ENCODE measurements at places on chromosomes 12 and 14.
A peak's percentile ranks its signal among the peaks of the same experiment; 100 is the strongest.

- DNase-seq: no peak
These were observed 2.4 kb upstream of the NUMB start for GRCh38 chr14:73460691-73461127.

- DNase-seq: no peak
These were observed 202.2 kb downstream of the EXOC5 start for GRCh38 chr14:57066463-57066862.

- no peak for DNase-seq
These were observed 125.9 kb downstream of the PRICKLE1 start for GRCh38 chr12:42463671-42464070.

DNA sequence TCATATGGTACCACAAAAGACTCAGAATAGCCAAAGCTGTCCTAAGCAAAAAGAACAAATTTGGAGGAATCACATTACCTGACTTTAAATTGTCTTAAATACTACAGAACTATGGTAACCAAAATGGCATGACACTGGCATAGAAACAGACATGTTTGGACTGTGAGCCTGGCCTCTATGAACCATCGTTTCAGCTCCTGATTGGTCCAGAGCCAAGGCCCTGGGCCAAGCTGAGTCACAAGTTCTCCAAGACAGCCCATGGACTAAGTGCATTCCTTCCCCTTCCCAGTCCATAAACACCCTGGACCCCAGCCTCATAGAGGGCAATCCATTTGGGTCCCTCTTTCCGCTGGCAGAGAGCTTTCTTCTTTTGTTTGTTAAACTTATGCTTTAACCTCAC, 12.1 kb upstream of the PRR4 start:
- no peak for DNase-seq

GRCh38 chr12:105640761-105641160, 310.3 kb downstream of the C12orf75 start:
- no peak for DNase-seq

DNA sequence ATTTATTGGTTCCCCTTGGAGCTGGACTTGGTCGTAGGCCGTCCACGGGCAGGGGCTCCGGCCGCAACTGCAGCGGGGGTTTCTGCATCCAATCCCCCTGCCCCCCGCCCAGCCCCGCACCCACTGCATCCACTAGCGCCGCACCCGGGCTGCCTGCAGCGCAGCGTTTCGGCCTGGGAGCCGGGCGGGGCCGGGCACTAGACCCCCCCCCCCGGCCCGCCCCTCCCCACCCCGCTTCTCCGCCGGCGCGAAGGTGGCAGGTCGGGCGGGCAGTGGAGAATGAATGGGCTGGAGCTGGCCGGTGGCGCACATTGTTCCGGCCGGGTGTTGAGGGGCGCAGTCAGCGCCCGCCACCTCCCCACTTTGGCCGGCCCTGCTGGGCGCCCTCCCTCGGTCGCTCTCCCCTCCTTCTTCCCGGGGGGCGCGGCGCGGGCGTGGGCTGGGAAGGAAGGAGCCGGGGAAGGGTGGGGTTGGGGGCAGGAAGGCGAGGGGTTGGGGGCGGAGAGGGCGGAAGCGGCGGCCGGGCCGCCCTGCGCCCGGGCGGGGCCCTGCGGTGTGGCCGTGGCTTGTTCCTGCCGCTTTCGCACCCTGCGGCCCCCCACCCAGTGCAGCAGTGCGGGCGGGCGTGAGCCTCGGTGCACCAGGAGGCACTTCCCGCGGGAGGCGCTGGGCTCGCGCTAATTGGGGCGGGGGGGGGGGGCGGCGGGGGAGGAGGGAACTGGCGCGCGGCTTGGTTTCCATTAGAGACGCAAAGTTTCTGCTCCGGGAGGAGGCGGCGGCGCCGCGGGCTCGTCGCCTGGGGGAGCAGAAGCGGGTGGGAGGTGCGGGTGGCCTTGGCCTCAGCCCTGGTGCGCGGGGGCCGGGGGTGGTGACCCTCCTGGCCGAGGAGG, 841 bp downstream of the CALM1 start:
- DNase-seq: peak; percentile 44

GRCh38 chr12:16504200-16504599, 101.8 kb downstream of the LMO3 start:
- DNase-seq: no peak

- DNase-seq: no peak
These were observed 20.9 kb downstream of the PDE6H start for GRCh38 chr12:14993537-14994266.

DNA sequence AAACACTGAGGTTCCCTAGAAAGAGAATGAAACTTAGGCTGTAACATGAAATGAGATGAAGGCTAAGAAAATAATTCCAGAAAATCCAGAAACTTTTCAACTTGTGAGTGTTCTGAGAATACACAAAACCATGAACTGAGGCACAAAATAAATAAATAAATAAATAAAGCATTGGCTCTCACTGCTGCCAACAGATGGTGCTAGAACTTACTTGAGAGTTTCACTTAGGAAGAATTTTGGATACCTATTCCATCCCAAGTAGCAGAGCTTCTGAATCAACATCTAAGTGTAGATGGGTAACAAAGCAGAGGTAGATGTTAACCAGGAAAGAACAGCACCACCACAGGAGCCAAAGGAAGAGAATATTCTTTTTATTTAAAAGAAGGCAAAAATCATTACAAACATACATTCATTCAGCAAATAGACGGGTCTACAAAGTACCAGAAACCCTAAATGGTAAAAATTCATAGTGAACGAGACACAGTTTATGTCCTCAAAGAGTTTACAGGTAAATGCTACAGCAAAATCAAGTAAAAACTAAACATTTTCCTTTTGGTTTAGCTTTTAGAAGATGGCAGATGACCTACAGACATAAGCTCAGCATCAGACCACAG, 16.7 kb downstream of the EPS8 start:
- DNase-seq: no peak

DNA sequence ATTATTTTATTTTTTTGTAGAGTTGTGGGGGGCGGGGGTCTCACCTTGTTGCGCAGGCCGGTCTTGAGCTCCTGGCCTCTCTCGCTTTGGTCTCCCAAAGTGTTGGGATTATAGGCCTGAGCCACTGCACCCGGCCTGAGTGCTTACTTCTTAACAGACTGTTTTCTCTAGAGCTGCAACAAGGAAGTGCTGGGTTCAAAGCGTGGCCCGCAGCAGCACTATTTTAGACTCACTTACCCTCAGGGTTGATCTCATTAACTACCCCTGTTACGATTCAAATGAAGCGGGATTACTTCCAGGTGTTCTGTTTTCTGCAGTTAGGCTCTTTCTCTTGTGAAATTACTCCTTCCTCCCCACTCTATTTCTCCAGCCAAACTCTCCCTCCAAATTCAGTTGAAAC, 8.7 kb downstream of the A2ML1 start:
- no peak for DNase-seq

GRCh38 chr12:113676547-113676946, 204.9 kb upstream of the LHX5 start:
- no peak for DNase-seq

DNA sequence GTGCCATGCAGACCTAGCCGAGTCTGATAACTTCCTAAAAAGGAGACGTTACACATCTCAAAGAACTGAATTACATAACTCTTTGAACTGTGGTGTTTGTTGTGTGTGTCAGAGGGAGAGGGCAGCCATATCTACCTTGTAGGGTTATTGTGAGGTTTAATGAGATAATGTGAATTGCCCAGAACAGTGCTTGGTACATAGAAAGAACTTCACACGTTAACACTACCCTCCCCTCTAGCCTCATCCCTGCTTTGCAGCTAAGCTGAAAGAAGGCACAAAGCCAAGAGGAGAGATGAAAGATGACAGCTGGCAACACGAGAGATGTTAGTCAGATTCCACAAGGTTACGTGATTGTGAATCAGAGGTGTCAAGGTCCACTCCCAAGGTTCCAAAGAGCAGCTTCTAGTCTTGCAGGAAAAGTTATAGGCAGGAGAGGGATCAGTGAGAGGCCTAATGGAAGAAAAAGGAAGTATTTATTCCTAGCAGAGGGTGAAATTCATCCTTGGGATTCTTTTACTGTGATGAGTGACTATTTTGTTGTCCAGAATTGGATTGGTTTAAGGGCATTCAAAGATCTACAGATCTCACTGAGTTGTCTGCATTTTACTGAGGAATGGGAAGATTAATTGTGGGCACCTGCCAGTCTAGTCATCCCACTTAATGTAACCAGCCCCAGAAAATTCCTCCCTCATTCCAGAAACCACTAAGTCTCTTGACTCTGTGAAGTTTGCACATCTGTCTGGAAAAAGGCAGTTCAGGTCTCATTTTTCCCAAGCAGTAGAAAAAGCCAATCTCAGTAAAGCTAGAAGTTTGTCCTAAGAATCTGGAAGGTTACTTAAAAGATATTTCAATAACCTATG, 25.9 kb upstream of the WNK1 start:
- no peak for DNase-seq

- no peak for DNase-seq
These were observed 50.0 kb downstream of the KDM2B start for GRCh38 chr12:121530600-121531355.

Data from KG1 (cell line).